ENCODE measurements at places on chromosomes 2 and 18.

DNA sequence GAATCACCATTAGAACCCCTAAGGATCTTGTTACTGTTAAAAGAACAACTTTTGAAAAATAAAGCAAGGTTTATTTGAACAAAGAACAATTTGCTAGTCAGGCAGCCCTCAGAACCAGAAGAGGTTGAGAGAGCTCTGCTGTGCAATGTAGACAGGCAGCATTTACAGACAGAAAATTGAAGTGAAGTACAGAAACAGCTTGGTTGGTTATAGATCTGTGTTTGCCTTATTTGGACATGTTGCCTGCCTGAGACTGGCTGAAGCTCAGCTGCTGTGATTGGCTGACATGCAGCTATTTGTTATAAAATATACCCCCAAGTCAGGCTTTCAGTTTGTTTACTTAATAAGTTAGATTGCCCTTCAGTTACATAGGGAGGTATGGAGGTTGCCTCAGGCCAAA lies 12.5 kb downstream of the MSTN start:
- no peak for DNase-seq

DNA sequence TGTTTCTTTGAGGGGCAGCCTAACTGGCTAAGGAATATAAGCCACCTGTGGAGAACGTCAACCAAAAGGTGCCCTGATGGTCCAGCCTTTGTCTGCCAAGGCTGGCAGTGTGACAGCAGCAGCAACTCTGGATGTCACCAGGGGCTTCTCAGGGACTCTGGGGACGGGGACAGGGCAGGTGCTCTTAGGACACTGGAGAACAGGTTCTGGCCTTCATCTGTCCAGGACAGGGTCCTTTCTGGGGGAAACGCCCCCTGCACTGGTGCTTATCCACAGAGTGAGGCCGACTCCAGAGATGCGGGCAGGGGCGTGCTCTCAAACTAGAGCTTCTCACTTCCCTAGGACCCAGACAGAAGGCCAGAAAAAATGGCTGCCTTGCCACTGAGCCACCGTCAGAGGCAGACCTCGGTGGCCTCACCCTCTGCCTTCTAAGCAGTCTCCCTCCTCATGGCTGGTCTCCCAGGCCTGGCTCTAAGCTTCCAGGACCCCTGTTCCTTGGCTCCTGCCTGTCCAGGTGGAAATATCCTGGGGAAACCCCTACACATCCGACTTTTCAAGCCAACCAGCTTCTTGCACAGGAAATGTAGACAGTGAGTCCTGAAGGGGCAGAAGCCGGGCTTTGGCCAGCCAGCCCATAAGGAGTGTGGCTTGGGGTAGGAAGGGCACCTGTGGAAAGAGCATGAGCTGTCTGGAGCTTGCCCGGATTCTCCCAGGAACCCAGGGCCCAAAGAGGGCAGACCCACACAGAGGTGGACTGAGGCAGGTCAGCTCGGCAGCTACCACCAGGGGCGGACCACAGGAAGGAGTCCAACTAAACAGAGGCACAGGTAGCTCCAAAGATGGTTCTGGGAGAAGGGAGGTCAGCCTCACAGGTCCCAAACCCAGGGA lies 11.3 kb upstream of the SFXN5 start:
- no peak for DNase-seq

GRCh38 chr2:33205693-33206434 lies 259.1 kb downstream of the LTBP1 start:
- DNase-seq = no peak

DNA sequence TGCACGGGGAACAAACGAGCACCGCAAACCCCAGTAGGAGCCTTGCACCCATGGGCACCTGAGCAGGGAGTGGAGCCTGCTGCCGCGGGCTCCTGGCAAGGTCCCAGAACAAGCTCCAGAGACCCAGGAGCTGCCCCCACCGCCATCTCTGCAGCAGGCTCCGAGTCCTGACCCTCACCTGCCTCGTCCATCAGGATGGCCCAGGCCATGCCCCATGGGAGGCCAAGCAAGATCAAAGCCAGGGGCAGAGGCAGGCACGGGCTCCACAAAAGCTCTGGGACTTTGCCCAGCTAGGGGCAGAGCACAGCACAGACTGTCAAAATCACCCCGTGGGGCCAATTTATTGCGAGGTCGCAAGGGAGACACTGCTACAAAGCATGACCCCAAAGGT lies 43.6 kb downstream of the GPC1 start:
- DNase-seq = no peak

- DNase-seq = no peak
Observed at GRCh38 chr2:222256250-222256649, 42.5 kb downstream of the PAX3 start.

GRCh38 chr2:19230626-19231025 lies 127.8 kb downstream of the OSR1 start:
- no peak for DNase-seq

DNA sequence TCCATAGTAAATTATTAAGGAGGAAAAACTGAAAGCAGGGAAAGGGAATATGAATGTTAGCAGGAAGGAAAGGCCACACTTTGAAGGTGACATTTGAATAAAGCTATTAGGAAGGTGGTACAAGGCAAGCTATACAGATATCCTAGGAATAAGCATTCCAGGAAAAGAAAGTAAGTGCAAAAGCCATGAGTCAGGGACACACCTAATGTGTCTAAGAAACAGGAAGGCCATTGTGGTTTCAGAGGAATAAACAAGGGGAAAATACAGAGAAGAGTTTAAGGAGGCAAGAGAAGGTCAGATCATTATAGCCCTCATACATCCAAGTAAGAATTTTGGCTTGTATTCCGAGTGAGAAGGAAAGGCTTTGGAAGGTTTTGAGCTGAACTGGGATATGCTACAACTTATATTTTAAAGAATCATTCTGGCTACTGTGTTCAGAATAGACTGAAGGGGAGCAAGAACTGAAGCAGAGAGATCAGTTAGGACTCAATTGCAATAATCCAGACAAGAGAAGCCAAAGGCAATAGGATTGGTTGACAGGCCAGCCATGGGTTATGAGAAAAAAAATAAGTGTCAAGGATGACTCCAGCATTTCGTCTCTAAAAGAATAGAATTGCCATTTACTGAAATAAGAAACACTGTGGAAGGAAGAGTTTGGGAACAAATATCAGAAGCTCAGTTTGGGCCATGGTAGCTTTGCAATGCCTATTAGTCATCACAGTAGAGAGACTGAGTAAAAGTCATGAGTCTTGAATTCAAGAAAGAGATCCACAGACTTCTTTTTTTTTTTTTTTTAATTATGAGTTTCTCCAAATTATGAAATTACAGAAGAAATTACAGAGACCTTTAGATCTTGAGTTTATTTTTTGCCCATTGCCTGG lies 11.3 kb downstream of the RAD51AP2 start:
- no peak for DNase-seq

DNA sequence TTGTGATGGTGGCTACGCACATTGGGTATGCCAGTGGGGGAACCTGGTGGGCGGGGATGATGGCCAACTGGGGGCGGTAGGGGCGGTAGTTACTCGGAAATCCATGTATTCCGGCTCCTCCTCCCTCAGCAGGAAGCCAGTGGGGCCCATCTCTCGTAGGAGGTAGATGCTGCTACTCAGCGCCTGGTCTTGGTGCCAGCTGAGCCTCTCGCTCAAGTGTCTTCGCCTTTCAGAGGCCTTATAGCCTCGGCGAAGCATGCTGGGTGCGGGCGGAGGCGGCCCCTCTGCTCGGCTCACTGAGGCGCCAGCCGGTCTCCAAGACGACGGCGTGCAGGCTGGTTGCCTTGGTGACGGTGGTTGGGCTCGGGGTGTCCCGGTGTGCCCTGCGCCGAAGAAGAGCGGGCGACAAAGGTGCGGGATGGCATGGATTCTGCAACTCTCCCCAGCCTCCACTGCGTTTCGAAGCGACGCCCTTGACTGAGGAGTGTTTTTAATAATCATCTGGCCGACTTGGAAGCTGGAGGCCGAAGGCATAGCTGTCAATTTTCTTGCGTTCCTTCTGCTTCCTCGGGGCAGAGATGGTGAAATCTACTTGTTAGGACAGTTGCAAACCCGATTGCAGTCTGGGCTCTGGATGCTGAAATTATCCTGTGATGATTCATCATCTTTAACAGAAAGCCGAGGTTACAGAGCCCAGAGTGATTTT lies at the start of gene ZSWIM2:
Gene ZSWIM2, minus strand, starts transcription at position 298 of the 706 bp plus-strand sequence. Its CDS starts 40 bp downstream, at position 258.
- peak; percentile 89 for DNase-seq

- no peak for DNase-seq
Observed at GRCh38 chr18:63109022-63109421, 210.5 kb downstream of the BCL2 start.

DNA sequence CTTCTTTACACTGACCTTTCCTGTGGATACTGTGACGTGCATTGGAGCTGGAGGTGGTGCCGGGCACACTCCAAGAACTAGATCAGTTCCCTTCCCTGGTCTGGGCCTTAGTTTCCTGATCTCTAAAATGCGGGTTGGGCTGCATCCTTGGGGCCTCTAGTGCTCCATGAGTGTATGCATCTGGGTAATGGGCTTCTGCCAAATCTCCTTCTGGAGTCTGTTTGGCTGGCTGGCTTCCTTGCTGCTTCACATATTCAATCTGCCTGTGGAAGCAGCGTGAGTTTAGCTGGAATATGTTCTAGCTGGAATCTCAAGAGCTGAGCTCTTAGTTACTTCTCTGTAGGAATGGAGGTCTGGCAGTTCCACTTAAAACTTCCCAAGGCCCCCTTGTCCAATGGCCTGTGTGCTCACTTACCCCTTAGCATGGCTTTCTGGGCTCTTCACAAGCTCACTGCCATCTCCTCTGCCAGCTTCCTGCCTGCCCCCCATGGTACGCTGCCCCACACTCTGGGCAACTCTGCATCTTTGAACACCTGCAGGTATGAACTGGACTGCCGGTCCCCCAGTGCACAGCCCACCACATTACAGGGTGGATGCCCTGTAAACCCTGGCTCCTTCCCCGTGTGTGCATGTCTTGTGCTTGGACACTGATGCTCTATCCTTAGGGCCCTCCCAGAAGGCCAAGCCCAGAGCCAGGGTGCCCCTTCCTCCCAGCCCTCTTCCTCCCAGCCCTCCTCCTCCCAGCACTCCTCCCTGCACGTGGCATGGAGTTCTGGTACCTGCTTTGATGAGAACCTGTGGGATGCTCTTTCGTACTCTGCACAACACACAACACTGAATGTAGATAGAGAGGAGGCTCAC lies 103.6 kb upstream of the SMAD2 start:
- DNase-seq = no peak

DNA sequence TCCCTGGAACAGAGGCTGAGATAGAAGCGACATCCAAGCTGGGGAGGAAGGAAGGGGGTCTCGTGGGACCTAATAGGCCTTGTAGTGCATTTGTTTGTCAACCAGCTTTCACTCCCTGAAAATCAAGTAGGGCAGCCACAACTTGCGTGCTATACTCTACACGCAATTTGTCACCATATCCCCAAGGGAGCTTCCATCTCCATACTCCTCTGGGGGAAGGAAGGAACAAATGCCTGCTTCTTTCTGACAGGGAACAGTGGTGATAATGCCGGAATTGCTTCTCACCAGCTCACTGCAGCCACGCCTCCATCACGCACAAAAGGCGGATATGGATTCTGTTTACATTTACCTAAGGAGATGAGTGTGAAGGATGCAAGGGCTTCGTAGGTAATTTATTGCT lies 213.4 kb downstream of the TMEM163 start:
- DNase-seq = no peak

DNA sequence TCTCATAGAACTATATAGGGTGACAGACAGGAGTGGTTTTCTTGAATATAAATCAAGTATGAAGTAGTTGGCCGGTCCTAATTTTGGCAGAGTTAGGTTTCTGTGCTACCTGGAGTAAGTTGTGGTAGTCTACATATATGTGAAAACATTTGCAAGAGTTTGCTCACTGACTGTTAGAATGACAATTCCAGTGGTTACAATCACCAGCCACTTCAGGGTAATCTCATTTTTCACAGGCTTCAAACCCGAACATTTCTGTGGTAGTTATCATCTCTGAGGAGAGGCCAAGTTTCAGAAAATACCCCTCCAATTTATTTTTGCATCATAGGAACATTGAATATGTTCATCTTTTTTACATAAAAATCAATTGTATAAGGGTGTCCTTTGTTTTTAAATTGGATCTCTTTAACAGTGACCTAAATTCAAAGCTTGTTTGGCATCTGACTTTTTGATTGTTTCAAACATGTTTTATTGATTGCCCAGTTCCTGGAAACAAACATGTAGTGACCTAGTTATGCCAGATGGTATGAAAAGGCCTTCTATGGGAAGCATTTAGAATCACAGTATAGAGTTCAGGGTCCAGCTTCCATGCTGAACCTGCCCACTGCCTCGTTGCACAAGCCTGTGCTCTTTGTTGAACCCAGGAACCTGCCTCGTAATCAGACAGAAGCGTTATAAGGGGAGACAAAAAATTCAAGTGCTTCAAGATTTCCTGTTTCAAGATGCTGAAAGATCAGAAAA lies 250.6 kb downstream of the LTBP1 start:
- DNase-seq = no peak

GRCh38 chr18:42996824-42997223 lies 118.7 kb downstream of the RIT2 start:
- no peak for DNase-seq

DNA sequence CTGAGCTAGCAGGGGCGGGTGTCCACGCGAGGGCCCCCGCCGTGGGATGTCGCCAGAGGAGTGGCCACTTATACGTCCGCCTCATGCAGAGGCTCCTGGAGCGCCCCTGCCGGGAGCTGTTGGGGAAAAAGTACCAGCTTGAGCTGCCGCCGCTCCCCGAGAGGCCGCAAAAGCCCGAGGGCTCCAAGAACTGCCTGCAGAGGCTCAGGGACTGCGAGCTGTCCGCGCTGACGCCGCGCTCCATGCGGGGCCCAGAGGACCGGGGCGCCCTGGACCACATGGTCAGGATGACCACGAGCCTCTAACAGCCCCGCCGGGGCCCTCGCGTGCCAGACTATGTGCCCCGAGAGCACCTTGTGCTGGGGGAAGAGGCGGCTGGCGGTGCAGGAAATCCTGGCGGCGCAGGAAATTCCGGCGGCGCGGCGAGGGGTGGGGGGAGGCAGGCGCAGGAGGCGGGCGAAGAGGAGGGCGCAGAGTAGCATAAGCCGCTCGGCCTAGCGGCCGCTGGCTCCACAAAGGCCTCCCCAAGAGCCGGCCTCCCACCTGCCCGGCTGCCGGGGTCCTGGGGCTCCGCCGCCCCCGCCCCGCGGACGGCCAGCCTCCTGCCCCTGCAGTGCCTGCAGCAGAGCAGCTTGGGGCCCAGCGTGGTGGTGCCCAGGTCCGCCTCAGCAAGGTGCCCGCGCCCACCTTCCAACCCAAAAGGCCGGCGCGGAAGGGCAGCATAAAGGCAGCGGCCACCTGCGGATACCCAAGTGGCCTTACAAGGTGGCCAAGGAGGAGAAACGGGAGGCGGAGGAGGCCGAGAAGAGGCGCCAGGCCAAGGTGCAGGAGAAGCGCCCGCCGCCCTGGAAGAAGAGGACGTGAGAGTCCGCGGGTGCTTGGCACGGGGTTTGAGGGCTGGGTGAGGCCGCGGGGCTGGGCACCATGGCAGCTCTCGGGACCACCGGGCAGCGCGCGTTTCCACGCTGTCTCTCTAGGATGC lies 42.1 kb upstream of the TRIM43B start:
- DNase-seq = peak; percentile 89

DNA sequence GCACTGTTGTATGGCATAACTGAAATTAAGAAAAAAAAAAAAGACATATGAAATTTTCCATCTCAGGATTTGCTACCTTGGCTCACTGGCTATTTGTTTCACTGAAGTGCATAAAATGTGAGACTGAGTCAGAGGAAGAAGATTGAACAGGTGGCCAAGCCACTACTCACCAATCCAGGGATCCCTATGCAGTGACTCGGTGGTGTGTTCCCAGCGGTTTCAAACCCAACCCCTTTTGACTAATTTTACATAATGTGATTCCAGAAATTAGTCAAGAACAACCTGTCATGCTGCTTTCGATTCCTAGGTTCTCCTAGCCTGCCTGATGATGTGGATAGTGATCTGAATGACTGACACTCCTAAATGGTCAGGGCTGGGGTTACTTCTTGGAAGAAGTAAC lies 77.3 kb downstream of the KLHL14 start:
- no peak for DNase-seq

Data from foreskin fibroblast (primary cell).